ENCODE measurements at places on chromosomes 5 and 9.
A peak's percentile ranks its signal among the peaks of the same experiment; 100 is the strongest.

- no peak for DNase-seq
Measured at GRCh38 chr5:2206293-2207108, 323.8 kb upstream of the IRX4 start.

GRCh38 chr9:114484854-114485443 lies 20.3 kb downstream of the WHRN start:
- DNase-seq = peak; percentile 26

DNA sequence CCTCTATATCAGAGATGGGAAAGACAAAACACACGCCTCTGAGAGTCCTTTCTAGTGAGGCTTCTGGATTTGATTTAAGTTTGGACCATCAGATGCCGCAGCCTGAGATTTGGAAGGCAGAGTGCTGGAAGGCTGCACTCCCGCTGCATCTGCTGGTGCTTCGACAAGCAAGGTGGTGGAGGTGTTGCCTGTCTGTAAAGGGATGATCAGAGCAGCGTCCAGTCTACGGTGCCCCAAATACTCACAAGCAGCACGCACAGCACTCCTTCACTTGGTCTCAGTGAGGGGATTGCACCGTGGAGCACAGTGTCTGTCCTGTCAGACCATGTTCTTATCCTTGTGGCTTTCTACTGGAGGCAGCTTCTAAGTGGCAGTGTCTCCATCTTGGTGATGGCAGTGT lies 221.4 kb downstream of the GADD45G start:
- DNase-seq = no peak

GRCh38 chr9:1726993-1727759 lies 288.0 kb upstream of the SMARCA2 start:
- no peak for DNase-seq

GRCh38 chr9:126127591-126127990 lies 199.0 kb upstream of the MVB12B start:
- no peak for DNase-seq

DNA sequence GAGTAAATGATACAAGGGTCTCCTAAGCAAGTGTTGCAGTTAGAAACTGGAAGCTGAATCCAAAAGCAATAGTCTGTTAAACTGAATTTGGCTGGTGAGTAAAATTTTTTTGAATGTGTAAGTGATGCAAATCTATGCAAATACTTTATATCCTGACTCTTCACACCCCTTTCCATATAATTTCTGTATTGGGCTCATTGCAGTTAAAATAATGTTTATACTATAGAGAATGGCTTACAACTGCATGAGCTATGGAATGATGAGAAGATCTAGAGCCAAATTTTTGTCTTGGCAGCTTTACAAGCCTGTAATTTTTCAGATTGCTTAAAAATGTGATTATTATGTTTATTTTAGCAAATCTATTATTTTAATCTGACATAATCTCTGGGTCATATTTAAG lies 57.0 kb upstream of the GABRA1 start:
- no peak for DNase-seq

DNA sequence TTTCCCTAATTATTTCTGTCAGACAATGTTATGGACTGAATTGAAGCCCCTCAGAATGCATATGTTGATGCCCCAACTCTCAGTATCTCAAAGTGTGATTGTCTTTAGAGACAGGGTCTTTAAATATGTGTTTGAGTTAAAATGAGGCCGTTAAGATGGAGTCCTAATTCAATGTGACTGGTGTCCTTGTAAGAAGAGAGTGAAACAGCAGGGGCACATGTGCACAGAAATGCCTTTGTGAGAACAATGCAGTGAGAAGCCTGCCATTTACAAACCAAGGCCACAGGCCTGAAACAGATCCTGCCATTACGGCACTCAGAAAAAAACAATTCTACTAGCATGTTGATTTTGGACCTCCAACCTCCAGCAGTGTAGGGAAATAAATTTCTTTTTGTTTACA lies 483.0 kb upstream of the DMAC1 start:
- no peak for DNase-seq

DNA sequence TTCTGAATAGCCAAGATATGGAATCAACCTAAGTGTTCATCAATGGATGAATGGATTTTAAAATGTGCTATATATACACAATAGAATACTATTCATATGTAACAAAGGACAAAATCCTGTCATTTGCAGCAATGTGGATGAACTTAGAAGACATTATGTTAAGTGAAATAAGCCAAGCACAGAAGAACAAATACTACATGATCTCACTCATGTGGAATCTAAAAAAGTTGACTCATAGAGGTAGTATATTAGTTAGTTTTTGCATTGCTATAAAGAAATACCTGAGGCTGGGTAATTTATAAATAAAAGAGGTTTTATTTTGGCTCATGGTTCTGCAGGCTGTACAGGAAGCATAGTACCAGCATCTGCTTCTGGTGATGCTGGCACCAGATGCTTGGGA lies 8.1 kb downstream of the CATSPER3 start:
- DNase-seq = no peak

DNA sequence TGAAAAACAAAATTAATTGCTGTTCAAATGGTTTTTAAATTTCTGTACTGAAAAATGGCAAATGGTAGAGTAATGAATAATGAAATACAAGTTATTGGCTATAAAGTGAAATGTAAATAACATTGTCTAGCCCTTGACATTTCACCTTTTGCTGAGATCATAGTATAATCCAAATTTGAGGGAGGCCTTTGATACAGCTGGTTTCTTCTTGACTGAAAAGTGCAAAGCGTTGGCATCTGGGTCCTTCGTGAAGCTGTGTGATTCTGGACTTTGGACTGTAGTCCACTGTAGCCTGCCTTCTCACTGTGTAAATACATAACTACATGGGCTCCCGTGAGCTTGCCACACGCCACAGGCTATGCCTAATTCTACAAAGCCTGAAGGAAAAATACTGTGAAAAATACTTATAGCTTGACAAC lies 52.3 kb downstream of the ARHGEF28 start:
- DNase-seq = no peak

GRCh38 chr5:111514087-111514486 lies 1.8 kb upstream of the STARD4 start:
- no peak for DNase-seq

GRCh38 chr9:78261403-78262001 lies 25.6 kb downstream of the CEP78 start:
- DNase-seq = no peak

- DNase-seq = no peak
Measured at GRCh38 chr5:142478113-142478512, 153.3 kb upstream of the SPRY4 start.

DNA sequence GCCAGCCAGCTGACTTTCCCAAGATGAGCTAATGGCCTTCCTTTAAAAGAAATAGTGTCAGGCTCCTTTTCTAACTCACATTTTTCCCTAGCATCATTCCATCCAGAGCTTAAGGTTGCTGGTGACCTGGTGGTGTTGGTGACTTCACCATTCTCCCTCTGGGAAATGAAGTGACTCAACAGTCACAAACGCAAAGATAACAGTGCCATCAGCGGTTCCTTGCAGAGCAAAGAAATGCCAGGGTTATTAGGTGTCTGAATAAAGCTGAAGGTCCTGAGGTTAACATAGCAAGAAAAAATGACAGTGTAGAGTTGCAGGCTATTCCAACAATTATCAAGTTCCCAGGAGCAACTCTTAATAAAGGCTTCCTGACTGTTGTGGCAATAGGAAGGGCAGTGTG lies 111.8 kb upstream of the SLC44A1 start:
- no peak for DNase-seq

DNA sequence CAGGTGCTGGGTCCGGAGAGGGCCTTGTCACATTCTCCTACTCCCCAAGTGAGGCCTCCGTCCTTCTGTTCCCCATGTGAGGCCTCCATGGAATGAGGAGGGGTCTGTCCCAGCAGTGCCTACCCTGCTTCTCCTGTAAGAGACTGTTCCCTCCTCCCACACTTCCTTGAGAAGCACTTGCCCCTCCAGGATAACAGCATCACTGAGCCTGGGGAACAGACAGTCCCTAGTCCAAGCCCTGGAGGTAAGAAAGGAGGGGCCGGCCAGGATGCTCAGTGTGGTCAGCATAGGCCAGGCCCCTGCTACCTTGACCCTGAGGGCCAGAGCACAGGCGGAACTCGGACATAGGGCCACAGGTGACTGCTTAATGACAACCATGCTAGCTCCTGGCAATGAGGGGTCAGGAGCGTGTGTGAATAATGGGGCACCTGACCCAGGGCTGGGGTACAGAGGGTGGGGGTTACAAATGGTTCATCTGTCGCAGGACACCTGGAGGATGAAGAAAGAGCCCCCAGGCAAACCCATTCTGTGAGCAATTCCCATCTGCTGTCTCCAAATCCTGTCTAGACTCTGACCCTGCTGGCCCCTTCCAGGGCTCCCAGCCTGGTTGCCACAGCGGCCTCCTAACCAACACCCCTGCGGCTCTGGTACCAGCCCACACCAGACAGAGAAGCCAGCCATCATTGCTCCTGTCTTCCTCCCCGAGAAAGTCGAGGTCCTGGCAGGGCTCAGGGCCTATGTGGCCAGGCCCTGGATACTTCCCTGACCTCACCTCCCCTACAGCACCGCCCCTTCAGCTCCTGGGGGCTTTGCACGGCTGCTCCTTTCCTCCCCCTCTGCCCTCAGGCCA lies 20.3 kb downstream of the RALGDS start:
- no peak for DNase-seq

GRCh38 chr5:171299851-171300250 lies 9.2 kb upstream of the TLX3 start:
- DNase-seq = no peak

- DNase-seq = no peak
Measured at GRCh38 chr5:8349855-8350254, 480.9 kb downstream of the MTRR start.

DNA sequence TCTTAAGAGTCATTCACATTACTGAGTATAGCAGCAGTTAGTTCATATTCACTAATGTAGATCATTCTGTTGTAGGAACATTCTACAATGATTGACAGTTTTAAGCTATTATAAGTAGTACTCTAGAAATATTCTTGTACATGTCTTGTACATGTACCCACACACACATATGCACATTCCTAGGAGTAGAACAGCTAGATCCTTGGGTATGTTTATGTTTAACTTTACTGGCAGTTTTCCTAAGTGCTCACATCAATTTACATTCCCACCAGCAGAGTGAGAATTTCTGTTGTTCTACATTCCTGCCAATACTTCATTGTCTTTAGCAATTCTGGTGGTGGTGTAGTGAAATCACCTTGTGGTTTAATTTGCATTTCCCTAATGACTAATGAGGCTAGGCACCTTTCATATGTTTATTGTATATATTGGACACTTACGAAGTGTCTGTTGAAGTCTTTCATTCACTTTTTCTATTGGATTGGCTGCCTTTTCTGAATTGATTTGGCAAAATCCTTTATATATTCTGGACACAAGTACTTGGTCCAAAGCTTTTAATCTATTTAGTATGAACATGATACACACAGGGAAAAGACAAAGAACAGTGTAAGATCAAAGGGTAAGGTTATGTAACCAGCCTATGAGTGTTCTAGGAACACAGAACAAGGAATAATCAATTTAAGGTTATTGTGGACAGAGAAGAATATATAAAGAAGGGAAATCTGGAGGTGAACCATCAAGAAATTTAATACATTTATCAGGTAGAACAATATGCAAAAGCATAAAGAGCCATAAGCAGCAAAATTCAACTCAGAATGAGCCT lies 95.6 kb downstream of the MLLT3 start:
- no peak for DNase-seq

- DNase-seq = no peak
Measured at GRCh38 chr9:123866497-123866896, 63.4 kb downstream of the DENND1A start.

All from stimulated activated CD4-positive, alpha-beta T cell treated with anti-CD3 and anti-CD28 coated beads, TNF-alpha, amount 100 ng/mL, for 24 hours (primary cell).